ENCODE measurements at places on chromosomes 7 and 10.

DNA sequence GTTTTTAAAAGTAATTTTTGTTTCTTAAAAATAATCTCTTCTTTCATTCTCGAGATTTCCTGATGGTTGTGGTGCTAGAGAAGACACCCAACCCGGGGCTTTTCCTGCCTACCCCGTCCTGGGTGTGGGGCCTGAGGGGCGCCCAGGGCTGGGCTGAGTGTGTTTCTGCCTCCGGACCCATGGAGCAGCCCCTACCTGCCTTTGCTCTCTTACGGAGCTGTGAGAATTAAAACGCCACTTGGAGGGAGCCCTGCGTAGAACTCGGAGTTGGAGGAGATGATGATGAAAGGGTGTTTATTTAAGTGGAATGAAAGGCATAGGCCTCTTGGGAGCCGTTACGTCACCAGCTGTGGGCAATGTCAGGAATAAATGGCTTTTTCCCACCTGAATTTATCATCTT is 261.8 kb upstream of the SHH start:
- no peak for DNase-seq

DNA sequence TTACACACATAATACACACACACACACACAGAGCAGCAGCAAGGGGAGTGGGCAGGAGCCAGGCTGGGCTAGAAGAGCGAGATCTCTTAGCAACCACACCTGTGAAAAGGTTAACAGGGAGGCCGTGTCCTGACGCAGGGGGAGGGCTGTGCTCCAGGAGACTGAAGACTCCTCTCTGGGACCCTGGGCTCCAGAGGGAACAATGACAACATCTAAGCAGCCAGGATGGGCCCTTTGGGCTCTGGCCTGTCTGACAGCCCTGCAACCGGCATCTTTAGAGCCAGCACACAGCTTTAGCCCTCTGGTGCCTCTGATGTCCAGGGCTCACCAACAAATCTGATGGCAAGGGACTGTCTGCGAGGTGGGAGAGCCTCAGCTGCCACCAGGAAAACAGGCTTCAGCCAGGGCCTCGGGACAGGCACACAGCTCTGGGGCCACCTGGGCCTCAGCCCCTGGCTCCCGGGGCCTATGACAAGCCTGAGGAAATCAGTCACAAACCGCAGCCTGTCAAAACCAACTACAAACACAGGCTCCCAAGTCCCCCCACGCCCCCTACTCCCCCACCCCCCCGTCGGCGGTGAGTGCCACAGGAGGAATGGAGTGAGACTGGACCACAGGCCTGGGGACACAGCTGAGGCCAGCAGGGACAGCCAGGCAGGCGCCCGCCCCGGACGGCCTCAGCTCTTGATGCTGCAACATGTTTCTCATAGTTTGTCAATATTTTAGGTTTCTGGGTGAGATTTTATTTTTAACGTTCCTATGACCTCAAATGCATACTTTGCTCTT is 102.8 kb downstream of the TNS3 start:
- no peak for DNase-seq

DNA sequence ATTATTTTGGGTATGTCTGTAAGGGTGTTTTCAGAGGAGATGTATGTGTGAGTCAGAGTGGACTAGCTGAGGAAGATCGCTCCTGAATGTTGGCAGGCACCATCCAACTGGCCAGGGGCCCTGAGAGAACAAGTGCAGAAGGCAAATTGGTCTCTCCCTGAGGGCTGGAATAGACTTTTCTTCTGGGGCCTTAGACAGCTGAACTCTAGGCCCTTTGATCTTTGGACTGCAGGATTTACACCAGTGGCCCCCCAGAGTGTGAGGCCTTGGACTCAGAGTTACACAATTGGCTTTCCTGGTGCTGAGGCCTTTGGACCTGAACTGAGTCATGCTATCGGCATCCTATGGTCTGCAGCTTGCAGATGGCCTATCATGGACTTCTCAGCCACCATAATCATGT is 217.2 kb downstream of the REEP3 start:
- DNase-seq, result no peak

DNA sequence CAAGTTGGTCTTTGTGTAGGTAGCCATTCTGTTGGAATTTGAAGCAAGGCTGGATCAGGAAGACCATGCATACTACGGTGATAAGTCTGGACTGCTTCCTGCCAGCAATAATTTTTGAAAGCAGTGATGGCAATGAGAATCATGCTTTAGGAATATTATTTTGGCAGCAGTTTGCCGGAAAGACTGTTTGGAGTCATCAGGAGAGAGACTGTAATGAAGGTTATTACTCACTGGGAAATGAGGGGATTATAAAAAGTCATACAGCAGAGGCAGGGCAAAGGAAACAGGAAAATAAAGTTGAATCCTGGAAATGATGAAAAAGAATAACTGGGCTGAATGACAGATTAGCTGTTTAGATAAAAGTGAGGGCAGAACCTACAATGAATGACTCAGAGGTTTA is 1136.8 kb upstream of the AUTS2 start:
- DNase-seq, result no peak

DNA sequence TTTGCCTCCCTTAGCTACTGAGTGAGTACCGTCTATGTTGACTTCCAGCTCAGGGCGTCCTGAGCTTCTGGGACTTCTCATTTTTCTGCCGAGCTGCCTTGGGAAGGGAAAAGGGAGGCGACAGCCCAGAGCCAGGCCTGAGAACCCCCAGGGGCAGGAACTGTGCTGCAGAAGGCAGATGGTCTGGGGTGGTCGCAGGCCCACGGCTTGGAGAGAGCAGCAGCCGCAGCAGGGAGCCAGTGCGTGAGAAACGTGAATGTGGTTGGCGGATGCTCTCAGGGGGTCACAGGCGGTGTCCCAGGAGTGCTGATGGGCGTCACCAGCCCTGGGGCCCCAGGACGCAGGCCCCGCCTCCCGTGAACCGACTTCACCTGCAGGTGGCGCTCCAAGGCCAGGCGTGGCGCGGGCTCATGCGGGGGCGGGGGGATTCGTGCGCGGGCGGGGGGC is 9.2 kb upstream of the PWWP2B start:
- DNase-seq, result peak; percentile 46

- DNase-seq, result no peak
Observed at GRCh38 chr7:123649964-123650363, 5.7 kb upstream of the LMOD2 start.

DNA sequence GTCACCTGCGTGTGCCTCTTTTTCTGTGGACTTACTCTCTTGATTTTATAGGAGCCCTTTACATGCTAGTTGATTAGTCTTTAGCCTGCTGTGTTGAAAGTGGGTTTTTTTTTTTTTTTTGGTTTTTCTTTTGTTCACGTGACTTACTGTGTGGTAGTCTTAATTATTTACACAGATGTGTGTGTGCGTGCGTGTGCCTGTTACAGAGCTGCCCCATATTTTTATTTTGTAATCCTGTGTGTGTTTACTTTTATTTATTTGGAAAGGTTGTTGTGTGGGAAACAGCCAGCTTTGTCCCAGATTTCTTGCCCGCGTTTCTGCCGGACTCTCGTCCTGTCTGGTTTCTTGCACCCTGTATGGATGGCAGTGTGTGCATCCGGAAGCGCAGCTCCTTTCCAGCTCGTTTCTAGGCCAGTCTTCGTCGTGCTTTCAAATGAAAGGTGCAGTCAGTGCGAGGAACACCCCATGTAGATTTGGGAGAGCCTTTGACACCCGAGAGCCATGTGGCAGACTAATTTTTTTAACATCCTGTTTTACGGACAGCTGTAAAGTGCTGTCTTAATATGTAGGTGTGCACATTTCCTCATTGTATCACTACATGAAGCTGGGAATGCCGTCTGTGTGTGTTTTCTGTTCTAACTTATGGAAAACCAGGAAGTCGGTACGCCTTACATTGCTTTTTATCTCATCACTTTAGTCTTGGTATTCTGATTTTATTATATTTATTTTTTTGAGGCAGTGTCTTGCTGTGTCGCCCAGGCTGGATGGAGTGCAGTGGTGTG is 55.6 kb downstream of the DNAJB6 start:
- DNase-seq, result no peak

- DNase-seq, result no peak
Observed at GRCh38 chr10:10032991-10033390, 984.7 kb upstream of the CELF2 start.

- DNase-seq, result no peak
Observed at GRCh38 chr7:1321411-1322239, 89.0 kb downstream of the UNCX start.

- DNase-seq, result no peak
Observed at GRCh38 chr7:55104712-55105433, 86.1 kb downstream of the EGFR start.

DNA sequence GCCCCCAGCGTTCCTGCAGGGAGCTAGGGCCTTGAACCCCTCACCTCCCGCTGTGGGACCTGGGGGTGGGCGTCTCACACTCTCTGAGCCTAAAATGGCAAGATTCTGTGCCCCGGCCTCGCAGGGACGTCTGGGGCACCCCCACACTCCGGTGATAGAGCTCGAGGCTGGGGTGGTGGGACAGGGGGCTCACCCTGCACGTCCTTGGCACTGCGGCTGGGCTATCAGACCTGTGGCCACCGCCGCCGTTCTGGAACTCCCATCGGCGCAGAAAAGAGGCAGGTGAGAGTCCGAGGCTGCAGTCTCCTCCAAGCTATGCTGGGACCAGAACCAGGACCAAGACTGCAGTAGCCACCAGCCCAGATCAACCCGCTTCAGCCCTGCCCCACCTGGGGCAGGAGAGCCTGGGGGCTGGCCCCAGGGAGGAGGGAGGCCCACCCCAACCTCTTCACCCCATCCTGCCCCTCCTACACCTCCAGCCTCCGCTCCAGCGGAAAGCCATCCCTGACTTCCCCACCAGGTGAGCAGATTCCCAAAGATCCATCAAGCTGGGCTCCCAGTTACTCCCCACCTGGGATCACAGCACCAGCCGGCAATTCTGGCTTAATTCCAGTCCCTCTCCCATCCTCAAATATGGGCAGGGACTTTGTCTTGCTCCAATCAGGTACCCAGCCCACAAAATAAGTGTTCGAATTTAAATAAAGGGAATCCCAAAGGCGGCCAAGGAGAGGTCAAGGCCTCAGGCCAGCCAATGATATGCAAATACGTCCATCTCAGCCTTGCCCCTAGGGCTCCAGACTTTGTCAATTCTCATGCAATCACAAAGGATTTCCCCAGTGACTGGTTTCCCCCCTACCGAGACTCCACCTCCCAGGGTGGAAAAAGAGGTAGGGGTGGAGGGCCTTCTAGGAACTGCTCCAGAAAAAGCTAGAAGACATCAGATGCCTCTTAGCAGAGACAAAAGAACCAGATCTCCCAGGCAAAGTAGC is 16.4 kb downstream of the TNRC18 start:
- DNase-seq, result no peak

- DNase-seq, result no peak
Observed at GRCh38 chr10:47306387-47307210, 6.6 kb downstream of the GDF10 start.

DNA sequence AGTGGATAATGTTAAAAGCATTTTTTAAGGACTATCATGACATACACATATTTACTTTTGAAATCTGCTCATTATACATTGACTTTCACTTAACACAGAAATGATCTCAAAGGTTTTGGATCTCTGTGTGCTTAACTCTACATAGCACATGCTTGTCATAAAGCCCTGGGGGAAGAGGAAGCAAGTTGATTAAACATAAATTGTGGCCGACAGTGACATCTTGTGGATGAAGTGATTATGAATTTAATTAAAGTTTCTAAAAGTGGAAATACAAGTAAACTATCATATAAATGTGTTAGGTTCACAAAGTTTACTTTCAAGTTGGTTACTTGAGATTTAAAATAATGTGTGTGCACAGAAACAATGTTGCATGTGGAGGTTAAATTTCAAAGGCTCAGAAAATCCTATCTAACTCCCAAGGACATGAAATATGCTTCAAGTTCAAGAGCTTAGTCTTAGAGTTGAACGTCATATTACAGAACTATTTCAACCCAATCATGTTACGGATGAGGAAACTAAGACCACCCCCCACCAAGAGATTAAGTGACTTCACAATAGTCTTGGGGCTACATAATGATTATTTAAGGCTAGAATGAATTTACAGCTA is 1247.8 kb downstream of the GATA3 start:
- DNase-seq, result no peak

- DNase-seq, result no peak
Observed at GRCh38 chr10:78910476-78910875, 158.3 kb upstream of the ZMIZ1 start.

DNA sequence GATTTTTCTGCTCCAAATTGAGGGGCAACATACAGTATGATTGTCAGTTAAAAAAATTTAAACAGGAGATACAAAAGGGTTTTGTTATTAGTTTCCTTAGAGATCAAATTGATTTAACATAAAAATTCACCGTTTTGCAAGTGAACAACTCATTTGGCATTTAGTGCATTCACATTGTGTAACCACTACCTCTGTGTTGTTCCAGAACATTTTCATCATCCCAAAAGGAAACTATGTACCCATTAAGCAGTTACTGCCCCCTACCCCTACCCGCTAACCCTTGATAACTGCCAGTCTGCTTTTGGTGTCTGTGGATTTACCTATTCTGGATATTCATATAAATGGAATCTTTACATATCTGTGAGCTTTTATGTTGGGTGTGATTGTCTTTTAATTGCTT is 3.1 kb downstream of the ZRANB1 start:
- no peak for DNase-seq

DNA sequence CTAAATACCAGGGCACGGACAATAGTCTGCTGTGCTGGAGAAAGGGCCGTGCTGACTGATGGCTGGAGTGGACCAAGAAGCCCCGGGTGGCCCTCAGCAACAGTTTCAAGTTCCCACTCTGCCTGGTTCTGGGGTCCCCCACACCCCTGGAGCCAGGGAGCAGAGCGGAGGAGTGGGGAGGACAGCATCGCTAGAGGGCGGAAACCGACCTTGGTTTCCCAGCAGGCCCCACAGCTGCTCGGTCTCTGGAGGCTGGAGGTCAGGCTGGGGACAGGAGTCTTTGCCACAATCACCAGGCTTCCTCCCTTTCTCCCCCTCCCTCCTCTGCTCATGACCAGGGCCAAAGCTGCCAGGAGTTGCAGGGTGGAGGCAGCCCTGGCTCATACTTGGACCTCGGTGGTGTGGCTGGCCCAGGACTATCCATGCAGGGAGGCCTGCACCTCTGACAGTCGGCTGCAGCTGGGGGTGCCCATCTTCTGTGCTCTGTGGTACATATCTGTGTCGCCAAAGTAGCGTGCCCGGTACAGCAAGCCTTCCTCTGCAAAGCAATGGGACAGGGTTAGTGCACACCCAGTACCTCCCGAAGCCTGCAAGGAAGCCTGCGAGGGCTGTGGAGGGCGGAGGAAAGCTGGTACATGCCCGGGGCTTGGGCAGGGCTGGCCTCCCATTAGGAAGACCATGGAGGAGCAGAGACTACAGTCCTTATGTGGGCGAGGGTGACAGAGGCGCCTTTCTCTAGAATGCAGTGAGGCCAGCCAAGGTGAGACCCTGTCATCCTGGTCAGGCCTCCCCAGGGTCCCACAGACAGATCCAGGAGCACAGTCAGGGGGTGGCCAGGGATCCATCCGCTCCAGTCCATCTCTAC is 19.1 kb downstream of the DNAJB12 start:
- peak; percentile 11 for DNase-seq

DNA sequence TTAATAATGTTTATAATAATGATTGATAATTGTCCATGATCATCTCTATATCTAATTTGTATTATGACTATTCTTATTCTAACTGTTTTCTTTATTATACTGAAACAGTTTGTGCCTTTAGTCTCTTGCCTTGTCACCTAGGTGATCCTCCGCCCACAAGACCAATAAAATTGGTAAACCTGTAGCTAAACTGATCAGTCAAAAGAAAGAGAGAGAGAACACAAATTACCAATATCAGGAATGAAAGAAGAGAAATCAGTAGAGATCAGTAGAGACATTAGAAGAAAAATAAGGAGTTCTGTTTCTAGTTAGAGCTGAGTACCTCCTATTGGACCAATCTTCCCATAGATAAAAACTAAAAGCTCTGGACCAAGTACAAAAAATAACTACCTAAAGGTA is 6.1 kb upstream of the COA1 start:
- peak; percentile 1 for DNase-seq
